Esophagus muscularis mucosa (tissue), 4 donors: ENCODE measurements at places on chromosomes 3 and 15. TPM values are rescaled to one million over a fixed set of nuclear protein-coding genes. Genes with fewer than 3 reads are reported as not detected.

NDUFB4 gene
- 331 TPM for total RNA-seq

ADAMTS9 gene
- total RNA-seq = 56.5 TPM

B4GALT4 gene
- total RNA-seq = 14.3 TPM

TP63 gene
- total RNA-seq = 0.26 TPM

SLC33A1 gene
- total RNA-seq = 17.4 TPM

PRSS50 gene
- total RNA-seq = 0.46 TPM

FGF7 gene
- total RNA-seq = 53.5 TPM

GOLGA8Q gene
- total RNA-seq = 1.8 TPM

NOX5 gene
- total RNA-seq = under 0.01 TPM

SPRED1 gene
- 17.1 TPM for total RNA-seq

ITIH1 gene
- total RNA-seq = not detected

TKT gene
- 524 TPM for total RNA-seq

ALDH1A2 gene
- 41.2 TPM for total RNA-seq

IL12A gene
- total RNA-seq = 2.4 TPM

CRABP1 gene
- total RNA-seq = not detected

C2CD4A gene
- not detected for total RNA-seq

IL5RA gene
- 0.42 TPM for total RNA-seq

LRRC2 gene
- 0.83 TPM for total RNA-seq

ZNF385D gene
- 8.3 TPM for total RNA-seq

SENP7 gene
- 14.9 TPM for total RNA-seq

RHOV gene
- total RNA-seq = not detected

TMEM40 gene
- total RNA-seq = not detected

ARNT2 gene
- 14.6 TPM for total RNA-seq

STRC gene
- under 0.01 TPM for total RNA-seq

FAM107A gene
- total RNA-seq = 35.7 TPM

WDR72 gene
- total RNA-seq = not detected

ADAMTSL3 gene
- total RNA-seq = 23.7 TPM

PPM1L gene
- 63.5 TPM for total RNA-seq

AADACL2 gene
- not detected for total RNA-seq

GMNC gene
- total RNA-seq = not detected

RETNLB gene
- not detected for total RNA-seq

EFCC1 gene
- total RNA-seq = 9.1 TPM

HYKK gene
- 7.5 TPM for total RNA-seq

ITGB5 gene
- 114 TPM for total RNA-seq

MED12L gene
- total RNA-seq = 0.42 TPM

DIS3L gene
- 34.3 TPM for total RNA-seq

HTR3E gene
- not detected for total RNA-seq
